Heart right ventricle (tissue), 16 donors: ENCODE measurements at places on chromosomes 16 and 17. TPM values are rescaled to one million over a fixed set of nuclear protein-coding genes. Genes with fewer than 3 reads are reported as not detected.

Gene KRTAP4-4
- not detected for polyA plus RNA-seq

Gene MYL11
- polyA plus RNA-seq: 0.41 TPM

Gene KRTAP4-5
- polyA plus RNA-seq: not detected

Gene CHMP6
- polyA plus RNA-seq: 30.6 TPM

Gene TMEM238L
- polyA plus RNA-seq: not detected

Gene MPP3
- 41.0 TPM for polyA plus RNA-seq

Gene BAIAP3
- polyA plus RNA-seq: 1.4 TPM

Gene GRAPL
- polyA plus RNA-seq: 0.94 TPM

Gene AIPL1
- 0.01 TPM for polyA plus RNA-seq

Gene DOC2B
- 2.5 TPM for polyA plus RNA-seq

Gene TNFRSF17
- not detected for polyA plus RNA-seq

Gene IL34
- 2.7 TPM for polyA plus RNA-seq

Gene LLGL2
- polyA plus RNA-seq: 5.6 TPM

Gene RAB11FIP4
- polyA plus RNA-seq: 1.6 TPM

Gene CDH11
- 3.2 TPM for polyA plus RNA-seq

Gene EMP2
- 40.9 TPM for polyA plus RNA-seq

Gene GP1BA
- 0.15 TPM for polyA plus RNA-seq

Gene MT1G
- 3.7 TPM for polyA plus RNA-seq

Gene RNF112
- 8.1 TPM for polyA plus RNA-seq

Gene PTX4
- polyA plus RNA-seq: not detected

Gene NACA2
- polyA plus RNA-seq: not detected

Gene EPX
- polyA plus RNA-seq: not detected

Gene TBC1D24
- polyA plus RNA-seq: 3.4 TPM

Gene TMEM220
- polyA plus RNA-seq: 12.3 TPM

Gene AARSD1
- 55.8 TPM for polyA plus RNA-seq

Gene PAM16
- polyA plus RNA-seq: 288 TPM

Gene CTRL
- polyA plus RNA-seq: 2.0 TPM

Gene ENPP7
- polyA plus RNA-seq: not detected

Gene ABCC6
- polyA plus RNA-seq: 3.8 TPM

Gene HBA1
- polyA plus RNA-seq: 2.1 TPM

Gene CES1
- polyA plus RNA-seq: 49.8 TPM

Gene SAT2
- 138 TPM for polyA plus RNA-seq

Gene TRPV2
- polyA plus RNA-seq: 10.6 TPM

Gene CCL11
- polyA plus RNA-seq: 6.2 TPM

Gene CEMP1
- 0.44 TPM for polyA plus RNA-seq
